Neural progenitor cell (in vitro differentiated cells): ENCODE measurements at places on chromosomes 16 and 17. TPM values are rescaled to one million over a fixed set of nuclear protein-coding genes. Genes with fewer than 3 reads are reported as not detected.
A peak's percentile ranks its signal among the peaks of the same experiment; 100 is the strongest.

DNA sequence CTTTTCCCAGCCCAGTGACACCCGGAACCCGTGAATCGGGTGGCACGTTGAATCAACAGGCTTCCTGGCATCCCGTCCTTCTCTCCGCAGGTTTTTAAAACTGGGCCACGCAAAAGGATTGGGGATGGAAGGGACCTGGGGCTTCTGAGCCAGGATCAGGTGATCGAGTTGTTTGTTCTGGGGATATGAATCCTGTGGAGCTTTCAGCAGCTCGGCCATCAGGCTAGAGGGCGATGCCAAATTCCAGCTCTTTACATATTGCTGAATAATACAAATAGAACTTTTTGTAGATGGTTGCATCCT lies 473 bp downstream of the SUPT6H start:
- no peak for DNase-seq

DNA sequence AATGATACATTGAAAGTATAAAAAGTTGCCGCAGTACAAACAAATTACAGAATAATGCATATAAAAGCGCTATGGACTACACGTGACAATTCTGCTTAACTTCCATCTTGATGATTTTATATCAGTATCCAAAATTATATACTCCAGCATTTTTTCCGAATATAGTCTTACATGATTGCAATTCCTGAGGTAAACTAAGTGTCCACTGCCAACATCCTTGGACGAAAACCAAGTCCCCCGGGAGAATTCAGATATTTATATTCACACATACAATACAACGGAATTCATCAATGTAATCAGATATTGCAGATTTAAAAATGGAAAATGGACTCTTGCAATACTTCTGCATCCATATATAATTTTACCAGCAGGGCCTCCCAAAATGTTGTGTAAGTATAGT lies 8.9 kb upstream of the MYH11 start:
- DNase-seq: no peak

DNA sequence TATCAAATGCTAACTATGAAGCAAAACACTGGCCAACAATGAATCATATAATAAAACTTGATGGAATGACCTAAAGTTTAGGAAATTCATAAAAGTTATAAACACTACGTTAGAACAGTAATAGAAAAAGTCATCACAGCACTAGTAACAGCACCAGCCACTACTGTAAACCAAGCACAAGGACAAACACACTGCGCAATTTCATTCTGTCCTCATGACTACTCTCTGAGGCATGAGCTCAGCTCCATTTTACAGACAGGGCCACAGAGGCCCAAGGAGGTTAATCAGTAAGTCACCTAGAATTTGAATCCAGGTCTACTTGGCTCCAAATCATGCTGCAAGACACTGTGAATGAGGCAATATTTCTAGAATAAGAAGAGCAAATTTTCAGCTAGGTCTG lies 13.4 kb downstream of the EMC8 start:
- no peak for DNase-seq

DNA sequence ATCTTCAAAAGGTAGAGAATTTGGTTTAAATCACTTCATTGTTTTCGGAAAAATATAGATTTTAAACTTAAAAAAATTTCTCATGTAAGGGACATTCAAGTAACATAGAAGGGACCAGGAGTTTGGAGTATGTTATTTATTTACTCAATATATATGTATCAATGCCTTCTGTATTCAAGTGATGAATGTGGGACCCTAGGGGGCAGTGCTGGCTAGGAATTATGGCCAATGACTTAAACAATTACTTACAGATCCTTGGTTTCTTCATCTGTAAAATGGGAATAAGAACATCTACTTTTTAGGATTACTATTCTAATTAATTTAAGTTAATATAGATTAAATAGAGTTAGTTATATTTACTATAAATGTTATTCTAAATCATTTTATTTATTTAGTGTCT lies 886.3 kb upstream of the RBFOX1 start:
- DNase-seq: no peak

GRCh38 chr17:61619493-61619892 lies 28.5 kb upstream of the NACA2 start:
- DNase-seq: no peak

DNA sequence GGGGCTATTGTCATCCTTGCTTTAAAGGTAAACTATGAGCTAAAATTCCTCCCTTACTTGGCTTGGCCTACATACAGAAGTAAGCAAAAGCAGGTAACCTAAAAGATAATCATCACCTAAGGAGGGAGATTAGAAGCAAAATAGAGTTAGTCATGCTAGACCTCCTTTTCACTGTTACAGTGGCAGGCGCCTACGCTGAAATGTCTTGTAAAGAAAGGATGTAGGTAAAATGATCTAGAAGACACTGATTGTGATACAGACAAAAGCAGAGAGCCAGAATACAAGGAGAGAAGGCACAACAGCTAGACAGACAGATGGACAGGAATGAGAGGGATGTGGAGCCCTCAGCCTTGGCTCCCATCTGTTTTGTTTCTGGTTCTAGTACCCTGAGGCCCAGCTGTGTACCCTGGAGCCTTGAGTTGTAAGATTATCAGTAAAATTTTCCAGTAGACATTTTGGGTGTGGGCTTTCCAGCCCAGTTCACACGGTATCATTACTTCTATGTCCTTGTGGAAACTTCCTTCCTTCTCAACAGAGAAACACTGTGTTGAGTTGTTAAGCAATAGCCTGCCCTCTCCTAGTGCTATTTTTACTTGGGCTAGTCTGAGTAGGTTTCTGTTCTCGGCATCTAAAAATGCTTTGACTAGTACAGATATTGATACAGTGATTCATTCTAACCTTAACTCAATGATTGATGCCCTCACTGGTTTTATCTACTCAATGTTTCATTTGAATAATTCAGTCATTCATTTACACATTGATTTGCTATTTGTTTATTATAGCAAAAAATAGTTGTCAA lies 7.7 kb upstream of the C16orf78 start:
- no peak for DNase-seq

GRCh38 chr16:76118344-76118743 lies 158.9 kb upstream of the CNTNAP4 start:
- DNase-seq: no peak

DNA sequence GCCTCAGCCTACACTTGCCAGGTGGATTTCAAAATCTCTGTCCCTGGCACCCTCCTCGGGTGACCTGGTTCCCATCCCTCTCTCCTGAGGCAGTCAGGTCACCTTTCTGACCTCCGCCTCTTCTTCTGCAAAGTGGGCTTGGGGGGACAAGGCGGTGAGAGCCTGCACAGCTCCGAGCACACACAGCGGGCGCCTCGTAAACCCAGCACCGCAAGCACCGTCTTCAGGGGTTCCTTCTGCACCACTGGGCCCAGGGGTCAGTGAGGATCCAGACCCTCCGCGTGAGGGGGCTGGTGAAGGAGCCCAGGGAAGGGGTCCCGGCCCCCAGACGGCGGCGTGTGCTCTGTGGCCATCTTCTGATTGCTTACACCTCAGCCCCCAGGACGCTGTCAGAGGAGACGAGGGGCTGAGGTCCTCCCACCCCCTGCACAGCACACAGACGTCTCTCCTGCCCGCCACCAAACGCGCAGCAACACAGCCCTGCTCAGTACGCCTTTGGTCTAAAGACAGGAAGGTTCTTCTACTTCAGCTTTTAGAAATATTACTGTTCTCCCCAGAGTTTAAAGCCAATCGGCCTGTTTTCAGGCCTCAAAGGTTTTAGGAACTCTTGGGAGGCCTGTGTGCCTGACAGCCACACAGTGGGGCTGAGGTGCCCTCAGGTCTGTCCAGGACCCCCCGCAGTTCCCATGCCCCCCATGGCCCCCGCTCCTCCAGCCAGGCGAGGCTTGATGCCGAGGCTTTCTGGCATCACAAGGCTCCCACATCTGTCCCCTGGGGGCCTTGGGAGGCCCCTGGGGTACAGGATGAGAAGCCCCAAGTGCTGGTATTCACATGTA lies 2.7 kb downstream of the CBFA2T3 start:
- DNase-seq: no peak

DNA sequence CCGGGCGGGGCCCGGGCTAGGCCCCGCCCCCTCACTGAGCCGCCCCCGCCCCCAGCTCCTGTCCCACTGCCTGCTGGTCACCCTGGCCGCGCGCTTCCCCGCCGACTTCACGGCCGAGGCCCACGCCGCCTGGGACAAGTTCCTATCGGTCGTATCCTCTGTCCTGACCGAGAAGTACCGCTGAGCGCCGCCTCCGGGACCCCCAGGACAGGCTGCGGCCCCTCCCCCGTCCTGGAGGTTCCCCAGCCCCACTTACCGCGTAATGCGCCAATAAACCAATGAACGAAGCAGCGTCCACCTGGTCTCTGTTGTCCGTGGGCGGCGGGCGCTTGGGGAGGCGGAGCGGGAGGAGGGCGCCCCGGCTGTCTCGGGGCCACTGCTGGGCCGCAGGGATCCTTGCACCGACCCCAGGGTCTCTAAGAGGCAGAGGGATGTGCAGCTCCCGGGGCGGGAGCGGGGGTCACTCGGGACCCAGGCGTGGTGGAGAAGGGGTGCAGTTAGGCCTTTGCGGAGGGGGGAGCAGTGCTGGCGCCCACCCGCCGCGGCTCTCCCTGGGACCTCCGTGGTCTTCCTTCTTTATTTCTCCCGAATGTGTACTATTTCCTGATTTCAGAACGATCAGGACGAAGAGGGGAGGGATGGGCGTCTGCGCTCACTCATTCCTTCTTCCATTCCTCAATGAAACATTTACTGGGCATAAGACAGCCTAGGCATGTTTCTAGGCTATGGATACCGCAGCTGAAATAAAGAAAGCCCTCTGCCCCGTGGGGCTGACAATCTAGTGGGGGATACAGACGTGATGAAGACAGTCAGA lies 2.0 kb downstream of the HBZ start:
- DNase-seq: peak; percentile 71

- no peak for DNase-seq
Observed at GRCh38 chr16:2040041-2040786, 7.4 kb downstream of the NTHL1 start.

- DNase-seq: no peak
Observed at GRCh38 chr16:2252806-2253148, 1.4 kb upstream of the ECI1 start.

Gene OR1A2
- total RNA-seq: not detected in 2 replicates

Gene CCNF
- 41.6 and 67.3 TPM in 2 replicates for total RNA-seq

Gene SLC12A3
- not detected in 2 replicates for total RNA-seq
